ENCODE measurements at places on chromosomes 7 and 10.

GRCh38 chr7:131486346-131486745 is 70.1 kb downstream of the PODXL start:
- no peak for DNase-seq

GRCh38 chr10:79072994-79073645 is 4.4 kb downstream of the ZMIZ1 start:
- no peak for DNase-seq

- no peak for DNase-seq
Observed at GRCh38 chr7:114660126-114660486, 245.5 kb downstream of the FOXP2 start.

DNA sequence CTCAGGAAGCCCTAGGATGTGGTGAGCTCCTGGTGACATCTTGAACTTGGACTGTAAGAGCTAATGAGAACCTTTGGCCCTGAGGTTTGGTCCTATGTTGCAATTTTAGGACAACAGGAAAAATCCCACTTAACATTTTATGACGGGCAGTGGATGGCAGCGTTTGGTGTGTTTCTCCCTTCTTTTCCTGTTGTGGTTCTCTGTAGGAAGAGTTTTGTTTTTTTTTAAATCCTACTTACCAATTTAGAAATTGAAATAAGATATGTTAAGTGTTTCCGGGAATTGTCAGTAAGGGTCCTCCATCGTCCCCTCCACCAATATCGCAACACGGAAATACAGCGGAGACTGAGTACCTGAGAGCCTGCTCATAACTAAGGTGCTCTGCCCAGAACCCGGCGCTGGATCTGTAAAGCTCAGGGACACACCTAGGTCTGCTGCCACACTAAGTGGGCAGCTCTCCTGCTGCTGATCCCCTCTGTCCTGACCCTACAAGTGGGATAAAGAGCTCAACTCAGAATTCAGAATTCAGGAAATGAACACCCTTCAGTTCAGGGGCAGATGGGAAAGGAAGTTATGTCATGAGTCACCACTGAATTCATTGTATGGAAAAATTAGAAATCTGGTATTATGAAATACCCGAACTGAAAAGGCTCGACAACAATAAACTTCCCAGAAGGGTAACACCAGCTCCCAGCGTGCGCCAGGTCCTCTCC is 9.1 kb upstream of the PROSER2 start:
- no peak for DNase-seq

DNA sequence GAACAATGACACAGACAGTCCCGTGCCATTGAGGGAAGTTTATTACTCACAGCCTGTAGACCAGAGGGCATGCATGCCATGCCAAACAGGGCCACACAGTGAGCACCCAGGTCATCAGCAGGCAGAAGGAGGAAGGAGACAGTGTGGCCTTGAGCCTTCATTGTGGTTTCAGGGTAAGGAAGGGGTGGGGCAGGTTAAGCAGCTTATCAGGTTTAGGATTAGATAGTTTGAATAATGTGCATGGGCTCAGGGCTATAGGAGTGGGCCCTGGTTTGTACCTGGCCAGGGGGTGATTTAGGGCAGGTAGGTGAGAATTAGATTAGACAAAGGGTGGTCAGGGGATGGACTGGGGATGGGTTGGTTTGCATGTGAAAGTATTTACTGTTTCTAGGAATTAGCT is 67.9 kb downstream of the ADCY1 start:
- no peak for DNase-seq

DNA sequence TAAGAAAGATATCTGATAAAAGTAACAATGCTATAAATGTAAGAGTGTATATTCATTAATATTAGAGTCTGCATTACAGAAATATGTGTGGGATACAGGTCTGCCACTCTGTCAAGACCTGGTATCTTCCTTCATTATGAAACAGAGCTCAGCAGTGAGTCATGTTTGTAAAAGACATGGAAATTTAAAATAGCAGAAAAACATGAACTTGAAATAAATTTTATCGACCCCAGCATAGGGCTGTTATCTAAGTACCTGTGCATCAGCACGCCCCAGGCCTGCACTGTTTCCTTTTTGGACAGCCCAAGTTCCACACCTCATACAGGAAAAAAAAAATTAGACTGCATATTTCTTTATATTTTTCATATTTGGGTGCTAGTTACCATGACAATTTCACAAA is 58.0 kb upstream of the ZPBP start:
- DNase-seq = no peak

DNA sequence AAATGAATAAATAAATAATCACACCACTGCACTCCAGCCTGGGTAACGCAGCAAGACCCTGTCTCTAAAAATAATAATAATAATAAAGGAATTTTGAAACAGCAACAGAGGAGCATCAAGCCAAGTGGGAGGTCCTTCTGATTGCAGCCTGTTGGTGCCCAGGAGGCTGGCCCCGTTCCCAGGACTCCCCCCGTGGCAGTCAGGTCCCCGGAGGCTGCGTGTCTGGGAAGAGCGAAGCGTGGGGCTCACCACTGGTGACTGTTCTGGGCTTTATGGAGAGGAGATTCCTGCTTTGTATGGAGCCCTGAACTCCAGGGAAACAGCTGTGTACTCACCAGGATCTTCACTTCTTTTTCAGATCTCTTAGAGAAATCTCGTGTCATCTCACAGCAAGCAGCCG is 19.3 kb upstream of the MYH16 start:
- no peak for DNase-seq

All from sciatic nerve (tissue), 2 donors.